ENCODE measurements at places on chromosomes 3 and 15.

- DNase-seq = no peak
These were observed 553.7 kb downstream of the PDCD6IP start for GRCh38 chr3:34351882-34352777.

DNA sequence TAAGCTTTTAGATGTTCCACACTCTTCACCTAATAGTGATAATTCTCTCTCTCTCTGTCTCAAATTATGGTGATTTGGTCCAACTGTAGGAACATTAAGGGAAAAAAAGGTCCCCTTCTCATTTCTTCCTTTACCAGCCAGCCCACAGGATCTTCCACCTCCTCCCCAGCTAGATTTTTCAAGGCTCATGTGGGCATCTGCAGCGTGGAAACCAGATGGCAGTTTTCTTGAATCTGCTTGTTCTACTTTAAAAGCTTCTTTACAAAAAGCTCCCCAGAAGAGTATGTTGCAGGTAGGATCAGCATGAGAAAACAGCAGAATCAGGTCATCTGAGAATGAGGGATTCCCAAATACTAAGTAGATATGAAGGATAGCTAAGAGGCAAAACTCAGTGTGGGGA, 208.6 kb upstream of the PFN2 start:
- DNase-seq = no peak

GRCh38 chr3:23867400-23867799, 49.4 kb downstream of the NKIRAS1 start:
- DNase-seq = no peak

GRCh38 chr3:197027151-197027895, 2.3 kb downstream of the MELTF start:
- DNase-seq = no peak

- DNase-seq = no peak
These were observed 173.6 kb upstream of the TMC3 start for GRCh38 chr15:81547521-81548132.

DNA sequence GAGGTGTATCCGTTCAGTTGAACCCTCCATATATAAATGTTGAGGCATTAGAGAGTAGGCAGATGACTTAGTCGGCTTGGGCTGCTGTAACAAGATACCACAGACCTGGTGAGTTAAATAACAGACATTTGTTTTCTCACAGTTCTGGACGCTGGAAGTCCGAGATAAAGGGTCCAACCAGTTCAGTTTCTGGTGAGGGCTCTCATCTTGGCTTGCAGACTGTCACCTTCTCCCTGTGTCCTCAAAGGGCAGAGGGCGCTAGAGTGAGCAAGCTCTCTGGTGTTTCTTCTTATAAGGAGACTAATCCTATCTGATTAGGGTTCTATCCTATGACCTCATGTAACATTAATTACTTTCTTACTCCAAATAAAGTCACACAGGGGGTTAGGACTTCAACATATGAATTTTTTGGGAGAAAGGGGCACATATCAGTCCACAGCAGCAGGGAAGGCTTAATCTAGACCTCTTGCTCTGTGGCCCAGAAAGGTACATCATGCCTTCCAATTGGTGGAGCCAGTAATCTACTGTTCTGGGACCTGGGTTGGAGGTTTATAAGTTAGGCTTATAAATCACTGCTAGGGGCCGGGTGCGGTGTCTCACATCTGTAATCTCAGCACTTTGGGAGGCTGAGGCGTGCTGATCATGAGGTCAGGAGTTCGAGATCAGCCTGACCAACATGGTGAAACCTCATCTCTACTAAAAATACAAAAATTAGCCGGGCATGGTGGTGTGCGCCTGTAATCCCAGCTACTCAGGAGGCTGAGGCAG, 26.3 kb upstream of the SLC28A2 start:
- no peak for DNase-seq

- DNase-seq = no peak
These were observed 9.4 kb downstream of the TP53BP1 start for GRCh38 chr15:43483297-43484128.

GRCh38 chr15:91307601-91308000, 207.5 kb downstream of the SV2B start:
- no peak for DNase-seq

DNA sequence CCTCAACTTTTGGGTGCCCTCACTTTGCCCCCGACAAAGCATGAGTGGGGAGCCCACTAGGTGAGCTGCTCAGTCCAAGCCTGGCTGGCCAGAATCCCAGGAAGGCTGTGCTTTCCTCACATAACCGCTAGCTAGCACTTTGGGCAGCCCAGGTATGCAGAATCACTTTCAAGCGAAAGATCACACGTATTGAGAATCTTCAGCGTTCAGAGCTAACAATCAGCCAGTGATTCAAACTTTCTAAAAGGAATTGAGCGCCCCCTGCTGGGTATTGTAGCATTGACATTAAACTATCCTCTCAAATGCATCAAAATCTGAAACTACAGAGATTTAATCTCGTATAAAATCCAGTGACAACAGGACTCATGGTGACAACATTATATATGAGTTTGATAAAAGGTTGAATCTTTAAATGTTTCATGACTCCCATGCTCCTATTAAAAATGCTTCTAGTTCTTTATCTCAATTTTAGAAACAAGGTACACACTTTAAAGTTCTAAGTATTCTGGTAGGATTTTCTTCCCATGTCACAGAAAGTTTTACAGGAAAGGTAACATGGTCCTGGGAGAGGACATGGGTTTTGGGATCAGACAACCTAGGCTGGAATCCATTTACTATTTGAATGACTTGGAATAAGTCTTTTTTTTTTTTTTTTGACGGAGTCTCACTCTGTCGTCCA, 11.8 kb downstream of the ANAPC13 start:
- DNase-seq = peak; percentile 18

- DNase-seq = no peak
These were observed 61.6 kb upstream of the EIF1B start for GRCh38 chr3:40247714-40248454.

- DNase-seq = no peak
These were observed 133.1 kb upstream of the LRRN1 start for GRCh38 chr3:3665961-3666640.

DNA sequence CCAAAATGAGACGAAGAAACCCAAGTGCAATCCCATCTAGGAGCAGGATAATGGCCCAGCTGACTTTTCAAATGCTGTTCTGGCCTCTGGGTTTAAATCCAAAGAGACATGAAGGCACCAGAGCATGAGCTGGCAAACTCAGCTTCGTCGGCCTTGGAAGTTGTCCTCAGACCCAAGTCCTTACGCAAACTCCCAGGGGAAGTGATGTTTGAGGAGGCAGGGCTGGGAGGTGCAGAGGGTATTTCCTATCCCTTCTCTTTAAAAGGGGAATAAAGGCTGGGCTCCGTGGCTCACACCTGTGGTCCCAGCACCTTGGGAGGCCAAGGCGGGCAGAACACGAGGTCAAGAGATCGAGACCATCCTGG, 68.9 kb upstream of the HERC1 start:
- DNase-seq = no peak

DNA sequence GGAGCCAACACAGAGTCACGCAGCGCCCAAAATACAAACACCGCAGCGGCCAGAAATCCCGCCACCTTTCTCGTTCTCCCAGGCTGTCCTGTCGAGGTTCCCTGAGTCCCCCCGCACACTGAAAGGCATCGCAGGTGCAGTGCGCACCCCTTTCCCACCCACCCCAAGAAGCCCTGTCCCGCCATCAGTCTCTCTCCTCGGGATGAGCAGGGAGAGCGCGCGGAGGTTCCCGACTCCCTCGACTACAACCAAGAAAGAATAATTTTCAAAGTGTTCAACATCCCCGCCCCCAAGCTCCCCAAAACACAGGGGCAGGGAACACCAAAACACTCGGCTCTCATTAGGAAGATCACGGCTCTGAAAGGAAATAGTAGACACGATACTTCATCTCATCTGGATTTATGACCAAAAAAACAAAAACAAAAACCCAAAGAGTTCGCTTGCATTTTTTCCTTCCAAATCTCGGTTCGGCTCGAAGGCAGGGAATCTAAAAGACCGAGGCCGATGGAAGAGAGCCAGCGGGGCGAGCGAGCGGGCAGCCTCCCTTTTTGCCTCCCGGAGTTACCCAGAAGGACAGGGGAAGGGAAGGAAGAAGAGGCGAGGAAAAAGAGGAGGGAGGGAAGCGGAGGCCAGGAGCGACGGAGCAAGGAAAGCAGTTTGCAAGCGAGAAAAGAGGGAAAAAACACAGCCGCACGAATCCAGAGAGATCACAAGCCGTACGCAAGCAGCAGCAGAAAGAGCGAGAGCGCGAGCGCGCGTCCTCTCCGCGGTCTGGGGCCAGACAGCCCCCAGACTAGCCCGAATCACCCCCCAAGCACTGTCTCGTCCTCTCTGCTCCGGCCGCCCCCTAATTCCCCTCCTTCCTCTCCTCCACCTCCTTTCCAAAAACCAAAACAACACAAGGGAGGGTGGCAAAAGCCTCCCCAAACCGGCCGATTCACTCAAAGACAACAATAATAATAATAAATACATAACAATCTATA, 808 bp downstream of the BCL6 start:
- DNase-seq = peak; percentile 20

GRCh38 chr15:48029642-48030041, 91.1 kb upstream of the SLC24A5 start:
- no peak for DNase-seq

DNA sequence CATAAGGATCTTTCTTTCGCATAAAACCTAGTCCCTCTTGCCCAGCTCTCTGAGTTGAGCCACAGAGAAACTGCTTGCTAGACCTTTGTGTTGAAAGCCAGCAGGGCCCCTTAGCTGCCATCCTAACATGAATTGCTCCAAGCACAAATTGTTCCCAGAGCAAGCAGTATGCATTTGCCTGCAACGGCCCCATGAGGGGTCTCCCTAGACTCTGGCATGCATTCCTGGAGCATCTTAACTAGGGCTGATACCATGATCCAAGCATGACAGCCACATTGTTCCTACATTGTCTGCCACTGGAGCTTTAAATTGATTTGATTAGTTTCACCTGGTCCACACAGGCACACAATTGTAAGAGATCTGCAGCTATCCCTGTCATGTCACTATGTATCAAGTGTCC, 428.1 kb downstream of the TAFA4 start:
- DNase-seq = no peak

DNA sequence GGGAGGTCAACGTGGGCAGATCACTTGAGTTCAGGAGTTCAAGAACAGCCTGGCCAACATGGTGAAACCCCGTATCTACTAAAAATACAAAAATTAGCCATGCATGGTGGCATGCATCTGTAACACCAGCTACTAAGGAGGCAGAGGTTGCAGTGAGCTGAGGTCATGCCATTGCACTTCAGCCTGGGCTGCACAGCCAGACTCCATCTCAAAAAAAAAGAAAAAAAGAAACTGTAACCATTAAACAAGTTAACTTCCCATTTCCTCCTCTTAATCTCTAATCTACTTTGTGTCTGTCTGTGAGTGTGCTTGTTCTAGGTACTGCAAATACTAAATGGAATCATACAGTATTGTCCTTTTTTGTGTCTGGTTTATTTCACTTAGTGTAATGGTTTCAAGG, 2.7 kb downstream of the RBM6 start:
- no peak for DNase-seq

GRCh38 chr15:67882487-67883233, 42.8 kb upstream of the RNU6-1 start:
- DNase-seq = no peak

DNA sequence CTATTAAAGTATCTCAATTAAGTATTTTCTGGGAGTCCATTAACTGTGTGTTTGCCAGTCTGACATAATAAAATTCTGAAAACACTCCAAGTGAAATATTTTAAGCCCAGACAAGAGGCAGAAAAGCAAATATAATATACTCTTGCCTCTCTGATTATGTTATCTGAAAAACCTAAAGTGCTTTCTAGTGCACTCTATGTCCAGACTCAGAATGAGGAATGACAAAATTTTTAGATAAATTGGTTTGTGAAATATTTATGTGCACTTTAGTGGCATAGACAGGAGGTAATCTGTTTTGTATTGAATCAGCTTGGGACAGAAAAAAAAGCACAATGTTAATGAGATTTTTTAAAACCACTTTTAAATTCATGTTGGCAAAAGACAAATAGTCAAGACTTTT, 508.2 kb upstream of the SUCLG2 start:
- no peak for DNase-seq

DNA sequence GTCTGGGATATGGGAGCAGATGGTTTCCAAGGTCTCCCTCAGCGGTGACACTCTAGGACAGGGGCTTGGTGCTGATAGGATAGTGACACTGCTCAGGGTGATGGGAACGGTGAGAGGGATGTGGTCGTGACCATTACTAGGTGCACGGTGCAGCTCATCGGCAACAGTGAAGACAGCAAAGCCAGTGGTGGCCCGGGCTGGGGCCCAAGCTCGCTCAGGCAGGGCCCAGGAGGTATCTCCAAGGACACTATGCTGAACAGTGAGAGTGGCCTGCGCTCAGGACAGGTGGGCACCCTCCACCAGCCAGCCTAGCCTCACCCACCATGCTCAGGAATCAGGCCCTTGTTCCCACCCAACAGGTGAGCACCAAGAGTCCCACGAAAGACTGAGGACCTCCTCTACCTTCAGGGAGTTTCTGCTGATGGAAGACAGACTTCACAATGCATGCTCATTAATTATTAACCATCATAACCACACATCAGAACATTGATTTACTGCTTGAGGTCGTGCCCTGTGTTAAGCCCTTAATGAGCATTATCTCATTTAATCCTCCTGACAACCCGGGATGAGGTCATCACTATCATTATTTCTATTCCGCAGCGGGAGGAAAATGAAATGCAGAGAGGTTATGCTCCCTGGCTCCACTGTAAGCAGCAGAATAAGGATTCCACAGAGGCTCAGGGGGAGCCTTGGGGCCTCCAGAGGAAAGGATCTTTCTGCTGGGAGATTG, 269.4 kb downstream of the UACA start:
- DNase-seq = peak; percentile 87

DNA sequence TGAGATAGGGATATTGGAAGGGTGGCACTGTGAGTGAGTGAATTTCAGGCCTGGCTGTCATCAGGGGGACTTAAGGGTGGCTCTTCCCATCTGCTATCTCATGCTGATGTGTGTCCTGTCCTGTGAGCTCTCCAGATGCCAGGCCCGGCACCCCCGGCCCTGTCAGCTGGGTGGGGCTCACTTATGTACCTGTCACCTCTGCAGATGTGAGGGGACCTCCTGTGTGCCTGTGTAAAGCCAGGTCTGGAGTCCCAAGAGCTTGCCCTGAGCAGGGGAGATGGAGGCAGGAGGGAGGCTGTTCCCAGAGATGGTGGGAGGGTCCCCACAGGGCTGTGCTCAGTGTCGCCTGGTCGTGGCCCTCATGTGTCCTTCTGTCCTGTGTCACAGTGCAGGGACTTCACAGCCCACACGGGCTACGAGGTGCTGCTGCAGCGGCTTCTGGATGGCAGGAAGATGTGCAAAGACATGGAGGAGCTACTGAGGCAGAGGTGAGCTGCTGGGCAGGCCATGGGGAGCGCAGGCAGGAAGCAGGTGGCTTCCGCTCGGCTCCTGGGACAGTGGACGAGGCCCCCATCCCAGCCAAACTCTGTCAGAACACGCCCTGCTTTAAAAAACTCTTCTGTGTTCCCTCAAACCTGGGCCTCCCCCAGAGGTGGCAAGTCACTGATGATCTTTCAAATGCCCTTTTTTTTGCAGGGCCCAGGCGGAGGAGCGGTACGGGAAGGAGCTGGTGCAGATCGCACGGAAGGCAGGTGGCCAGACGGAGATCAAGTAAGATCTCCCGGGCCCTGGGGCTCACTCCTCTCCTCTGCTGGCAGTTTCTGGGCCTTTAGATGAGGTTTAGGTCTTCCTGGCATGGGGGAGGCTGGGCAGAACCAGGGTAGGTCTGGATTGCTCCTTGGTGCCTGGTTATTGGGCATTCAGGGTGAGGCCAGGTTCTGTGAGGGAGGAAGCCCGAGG, 23.1 kb downstream of the PSTPIP1 start:
- no peak for DNase-seq

- DNase-seq = peak; percentile 6
These were observed 342.2 kb downstream of the GBE1 start for GRCh38 chr3:81419228-81419627.

GRCh38 chr3:186888569-186888968, 41.8 kb upstream of the ST6GAL1 start:
- DNase-seq = no peak

- DNase-seq = no peak
These were observed 14.0 kb upstream of the MRPS25 start for GRCh38 chr3:15079091-15079490.
